ENCODE measurements at places on chromosomes 12 and 14.

DNA sequence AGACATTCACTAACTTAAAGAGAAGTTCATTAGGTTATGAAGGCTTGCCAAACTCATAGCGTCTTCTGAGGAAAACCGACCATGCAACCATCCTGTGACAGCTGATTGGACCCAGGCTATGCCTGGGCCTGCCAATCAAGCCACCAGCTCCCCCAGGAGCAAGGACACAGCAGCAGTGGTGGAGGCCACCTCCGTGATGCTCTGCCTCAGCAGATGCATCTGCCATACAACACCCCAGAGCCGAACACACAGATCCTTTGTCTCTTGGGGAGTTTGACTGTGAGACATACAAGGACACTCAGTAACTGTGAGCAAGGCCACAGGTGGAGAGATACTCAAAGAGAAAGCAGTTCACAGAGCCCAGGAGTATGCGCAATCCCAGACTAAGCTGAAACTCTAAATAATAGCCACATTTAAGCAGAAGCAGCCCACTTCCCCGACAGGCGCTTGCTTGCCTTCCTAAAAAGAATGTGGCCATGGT, 10.0 kb upstream of the CNIH1 start:
- no peak for DNase-seq

GRCh38 chr12:108730365-108731104, 783 bp downstream of the CORO1C start:
- peak; percentile 43 for DNase-seq

GRCh38 chr14:35400648-35401421, 3.7 kb downstream of the NFKBIA start:
- DNase-seq = no peak

DNA sequence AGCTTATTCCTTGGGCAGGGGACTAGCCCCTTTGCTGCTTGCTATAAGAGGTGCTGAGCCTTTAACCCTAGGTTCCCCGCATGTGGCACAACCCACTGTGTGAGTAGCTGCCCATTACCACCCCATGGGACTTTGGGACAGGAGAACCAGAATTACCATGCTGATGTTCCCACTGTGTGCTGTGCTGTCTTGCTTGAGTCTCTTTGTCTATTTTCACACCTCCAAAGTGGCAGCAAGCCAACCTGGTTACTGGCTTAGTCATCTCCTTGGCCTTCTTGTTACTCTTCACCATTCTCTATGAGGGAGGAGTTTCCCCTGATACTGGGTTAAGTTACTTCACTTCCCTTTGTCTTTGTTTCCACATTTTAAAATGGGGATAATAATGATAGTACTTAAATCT, 73.4 kb upstream of the ETV6 start:
- no peak for DNase-seq

- no peak for DNase-seq
Observed at GRCh38 chr14:23464700-23465099, 4.8 kb upstream of the NGDN start.

GRCh38 chr12:18878676-18879180, 140.8 kb downstream of the CAPZA3 start:
- DNase-seq = no peak

- no peak for DNase-seq
Observed at GRCh38 chr12:50107416-50108268, 3.8 kb downstream of the GPD1 start.

GRCh38 chr12:76441016-76441415, 92.8 kb upstream of the BBS10 start:
- no peak for DNase-seq

DNA sequence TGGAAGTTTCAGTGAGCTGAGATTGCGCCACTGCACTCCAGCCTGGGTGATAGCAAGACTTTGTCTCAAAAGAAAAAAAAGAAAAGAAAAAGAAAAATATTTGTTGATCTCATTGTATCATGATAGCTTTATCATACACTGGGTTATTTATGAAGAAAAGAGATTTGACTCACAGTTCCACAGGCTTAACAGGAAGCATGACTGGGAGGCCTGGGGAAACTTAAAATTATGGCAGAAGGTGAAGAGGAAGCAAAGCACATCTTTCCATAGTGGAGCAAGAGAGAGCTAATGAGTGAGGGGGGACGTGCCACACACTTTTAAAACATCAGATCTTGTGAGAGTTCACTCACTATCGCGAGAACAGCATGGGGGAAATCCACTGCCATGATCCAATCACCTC, 72.7 kb upstream of the FUT8 start:
- DNase-seq = no peak

DNA sequence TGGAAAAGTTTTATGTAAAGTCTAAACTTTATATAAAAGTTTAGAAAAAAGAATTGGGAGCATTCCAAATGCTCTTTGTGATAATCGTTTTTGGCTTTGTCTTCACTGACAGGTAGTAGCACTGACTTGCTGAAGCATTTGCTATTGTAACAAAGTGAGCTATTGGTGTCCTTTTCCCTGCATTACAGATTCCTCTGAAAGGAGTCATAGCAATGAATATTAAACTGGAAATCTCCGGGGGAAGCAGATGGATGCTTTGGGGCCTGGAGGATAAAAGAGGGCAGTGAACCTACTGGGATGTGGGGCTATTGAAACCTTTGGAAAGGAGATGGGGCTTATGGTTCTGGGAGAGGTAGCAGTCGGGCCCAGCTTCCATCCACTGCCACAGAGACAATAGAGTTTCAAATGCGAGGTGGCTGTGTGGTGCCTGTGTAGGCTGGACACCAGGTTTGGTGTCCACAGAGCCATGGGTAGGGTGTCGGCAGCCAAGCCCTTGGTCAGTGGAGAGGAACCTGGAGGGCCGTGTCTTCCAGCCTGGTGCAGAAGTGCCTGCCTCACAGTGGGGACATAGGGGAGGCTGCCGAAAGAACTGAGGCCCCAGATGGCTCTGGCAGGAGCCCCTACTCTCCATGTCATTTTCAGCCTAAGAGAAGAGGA, 10.1 kb downstream of the GSG1 start:
- no peak for DNase-seq

DNA sequence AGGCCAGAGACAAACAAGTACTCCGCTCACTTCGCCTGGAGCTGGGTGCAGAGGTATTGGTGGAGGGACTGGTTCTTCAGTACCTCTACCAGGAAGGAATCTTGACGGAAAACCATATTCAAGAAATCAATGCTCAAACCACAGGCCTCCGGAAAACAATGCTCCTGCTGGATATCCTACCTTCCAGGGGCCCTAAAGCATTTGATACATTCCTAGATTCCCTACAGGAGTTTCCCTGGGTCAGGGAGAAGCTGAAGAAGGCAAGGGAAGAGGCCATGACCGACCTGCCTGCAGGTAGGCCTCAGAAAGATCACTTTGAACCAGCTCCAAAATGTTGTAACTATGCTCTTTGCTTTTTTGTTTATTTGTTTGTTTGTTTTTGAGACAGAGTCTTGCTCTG, 1.6 kb downstream of the CRADD start:
- no peak for DNase-seq

GRCh38 chr12:108332791-108333382, 6.2 kb downstream of the CMKLR1 start:
- peak; percentile 65 for DNase-seq

DNA sequence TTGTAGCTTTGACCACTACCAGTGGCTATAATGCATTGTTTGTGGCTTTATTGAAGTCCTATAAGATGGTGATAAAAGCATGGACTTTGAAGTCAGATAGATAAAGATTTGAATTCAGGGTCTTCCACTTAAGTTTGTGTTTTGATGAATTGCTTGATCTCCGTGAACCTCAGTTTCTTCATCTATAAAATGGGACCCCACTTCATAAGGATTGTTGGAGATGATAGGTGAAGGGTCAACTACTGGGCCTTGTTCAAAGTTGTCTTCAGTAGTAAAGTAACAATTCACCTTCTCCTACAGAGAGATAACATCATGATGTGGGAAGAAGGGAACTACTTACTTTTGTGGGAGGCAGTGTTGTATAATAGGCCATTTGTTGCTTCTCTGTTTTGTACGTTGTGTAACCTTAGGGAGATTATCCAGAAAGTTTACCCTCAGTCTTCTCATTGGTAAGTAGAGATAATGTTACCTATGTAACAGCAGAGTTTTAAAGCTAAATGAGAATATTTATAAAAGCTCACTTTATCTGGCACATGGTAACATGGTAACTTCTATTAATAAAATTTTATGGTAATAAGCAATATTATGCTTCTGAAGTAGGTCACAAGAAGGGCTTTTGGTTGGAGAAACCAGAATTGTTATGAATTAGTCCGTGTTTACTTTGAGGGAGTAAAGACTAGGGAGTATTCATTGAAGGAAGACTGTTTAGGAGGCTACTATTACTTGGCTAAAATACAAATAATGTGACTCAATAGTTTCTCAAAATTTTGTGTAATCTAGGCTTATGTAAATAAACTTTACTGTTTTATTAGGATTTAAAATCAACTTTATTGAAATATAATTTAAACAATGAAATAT, 15.1 kb downstream of the ADIPOR2 start:
- DNase-seq = no peak

DNA sequence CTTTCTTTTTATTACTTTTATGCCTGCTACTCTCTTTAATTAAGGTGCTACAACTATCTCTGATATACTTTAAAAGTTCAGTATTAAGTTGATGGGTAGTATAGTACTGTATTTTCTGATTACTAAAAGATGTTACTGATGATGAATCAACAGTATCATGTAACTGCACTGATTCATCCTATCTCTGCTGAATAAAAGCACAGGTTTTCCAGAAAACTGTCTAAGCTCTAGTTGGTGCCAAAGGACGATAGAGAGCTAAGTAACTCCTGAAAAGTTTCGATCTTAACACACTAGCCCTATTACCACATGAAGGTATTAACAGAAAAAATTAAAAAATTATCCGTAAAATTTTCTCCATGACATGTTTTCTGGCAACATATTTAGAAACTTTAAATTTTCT, 2.1 kb downstream of the SCAF11 start:
- no peak for DNase-seq

DNA sequence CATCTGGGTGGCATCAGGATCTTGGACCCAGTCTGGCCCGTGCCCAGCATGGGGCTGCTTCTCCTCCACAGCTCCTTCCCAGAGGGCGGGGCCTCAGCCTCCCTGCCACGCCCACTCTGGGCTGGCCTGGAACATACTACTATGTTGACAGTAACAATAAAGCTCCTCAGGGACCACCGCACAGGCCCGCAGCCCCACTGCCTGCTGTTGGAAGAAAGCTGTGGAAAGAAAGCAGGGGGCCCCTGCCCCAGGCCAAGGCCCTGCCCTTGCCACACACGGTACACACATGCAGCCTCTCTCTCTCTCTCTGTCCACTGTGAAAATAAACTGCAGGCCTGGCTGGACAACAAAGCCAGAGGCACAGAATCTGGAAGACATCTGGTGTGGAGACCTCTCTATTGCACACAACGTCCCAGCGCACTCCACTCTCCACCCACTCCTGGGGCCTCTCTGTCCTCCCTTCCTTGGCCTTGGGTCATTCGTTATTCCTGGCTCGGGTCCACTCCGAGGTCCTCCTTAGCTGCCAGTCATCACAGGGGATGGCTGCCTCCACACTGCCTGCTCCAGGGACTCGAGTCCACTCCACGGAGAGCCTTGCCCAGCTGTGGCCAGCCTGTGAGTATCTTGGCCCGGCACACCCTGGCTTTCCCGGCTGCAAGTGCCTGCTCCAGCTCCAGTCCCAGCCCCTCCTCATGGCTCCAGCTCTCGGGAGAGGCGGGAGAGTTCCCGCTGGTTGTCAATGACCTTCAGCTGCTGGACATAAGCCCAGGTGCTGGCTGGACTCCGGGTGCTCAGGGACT, 11.8 kb upstream of the ENDOU start:
- peak; percentile 69 for DNase-seq

GRCh38 chr14:101200008-101200649, 296.6 kb upstream of the RTL1 start:
- DNase-seq = no peak

- DNase-seq = no peak
Observed at GRCh38 chr12:1920971-1921370, 2.5 kb upstream of the CACNA2D4 start.

DNA sequence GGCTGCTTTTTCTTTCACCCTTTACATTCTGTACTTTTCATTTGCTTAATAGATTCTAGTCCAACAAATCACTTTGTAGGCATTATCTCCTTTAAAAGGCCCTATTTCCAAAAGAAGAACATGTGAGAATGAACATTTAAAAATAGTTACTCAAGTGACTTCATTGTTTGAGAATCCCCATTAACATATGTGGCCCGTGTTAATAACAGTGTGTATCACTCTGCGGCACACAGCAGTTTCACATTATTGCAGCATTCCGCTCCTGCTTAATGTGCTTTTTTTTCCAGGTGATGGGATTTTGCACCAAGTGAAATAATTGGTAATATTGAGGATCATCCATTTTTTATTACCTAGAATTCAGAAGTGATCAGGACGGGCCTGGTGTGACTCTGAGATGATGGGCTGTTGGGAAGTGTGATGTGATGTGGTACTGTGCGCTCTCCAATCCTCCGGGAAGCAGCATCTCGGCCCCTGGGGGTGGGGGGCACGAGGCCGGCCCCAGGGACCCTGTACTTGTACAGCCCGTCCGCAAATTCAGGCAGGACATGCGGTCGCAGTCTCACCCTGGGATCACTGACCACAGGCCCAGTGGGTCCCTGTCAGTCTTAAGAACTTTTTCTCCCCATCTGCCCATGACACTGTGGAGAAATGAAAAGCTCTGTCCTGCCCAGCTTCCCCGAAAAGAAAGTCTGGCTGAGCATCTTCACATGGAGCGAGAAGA, 32.9 kb downstream of the SLC15A4 start:
- DNase-seq = no peak

DNA sequence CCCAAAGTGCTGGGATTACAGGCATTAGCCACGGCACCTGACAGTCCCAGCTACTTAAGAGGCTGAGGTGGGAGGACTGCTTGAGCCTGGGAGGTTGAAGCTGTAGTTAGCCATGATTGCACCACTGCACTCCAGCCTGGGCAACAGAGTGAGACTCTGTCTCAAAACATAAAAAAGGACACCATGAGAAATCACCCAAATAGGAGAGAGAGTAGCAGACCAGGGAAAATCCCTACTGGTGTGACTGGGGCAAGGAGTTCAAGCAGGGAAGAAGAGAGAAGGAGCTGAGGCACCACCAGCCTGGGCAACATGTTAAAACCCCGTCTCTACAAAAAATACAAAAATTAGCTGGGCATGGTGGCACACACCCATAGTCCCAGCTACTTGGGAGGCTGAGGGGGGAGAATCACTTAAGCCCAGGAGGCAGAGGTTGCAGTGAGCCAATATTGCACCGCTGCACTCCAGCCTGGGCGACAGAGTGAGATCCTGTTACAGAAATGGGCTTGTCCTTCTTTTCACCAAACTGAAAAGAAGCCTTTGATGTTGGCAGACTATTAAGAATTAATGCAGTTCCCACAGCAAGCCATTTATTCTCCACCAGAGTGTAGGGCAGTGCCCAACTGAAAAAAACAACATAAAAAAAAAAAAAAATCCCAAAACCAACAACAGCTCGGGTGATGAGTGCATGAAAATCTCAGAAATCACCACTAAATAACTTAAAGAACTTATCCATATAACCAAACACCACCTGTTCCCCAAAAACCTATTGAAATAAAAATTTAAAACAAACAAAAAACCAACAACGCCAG, 4.5 kb upstream of the SRSF9 start:
- no peak for DNase-seq

DNA sequence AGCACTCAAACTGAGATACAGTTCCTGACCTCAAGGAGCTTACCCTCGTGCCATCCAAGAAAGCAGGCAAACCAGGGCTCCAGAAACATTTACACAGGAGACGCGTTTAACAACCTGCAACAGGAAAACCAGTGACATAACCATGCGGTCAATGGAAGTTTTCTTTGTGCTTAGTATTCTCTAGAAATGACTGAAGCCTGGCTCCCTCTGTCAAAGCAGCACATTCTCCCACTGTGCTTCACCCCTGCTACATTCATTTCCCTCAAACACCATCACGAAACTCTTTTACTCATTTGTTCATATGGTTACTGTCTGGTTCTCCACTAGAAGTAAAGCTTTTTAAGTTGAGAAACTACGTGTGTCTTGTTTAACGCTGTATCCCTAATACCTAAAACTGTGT, 161.3 kb upstream of the CCND2 start:
- DNase-seq = no peak

All from stromal cell of bone marrow (primary cell).